ENCODE measurements at places on chromosomes 11 and 22.

- DNase-seq = no peak
Measured at GRCh38 chr11:87560352-87560751, 522.6 kb downstream of the TMEM135 start.

GRCh38 chr11:5546457-5546856, 1.9 kb downstream of the OR52H1 start:
- no peak for DNase-seq

DNA sequence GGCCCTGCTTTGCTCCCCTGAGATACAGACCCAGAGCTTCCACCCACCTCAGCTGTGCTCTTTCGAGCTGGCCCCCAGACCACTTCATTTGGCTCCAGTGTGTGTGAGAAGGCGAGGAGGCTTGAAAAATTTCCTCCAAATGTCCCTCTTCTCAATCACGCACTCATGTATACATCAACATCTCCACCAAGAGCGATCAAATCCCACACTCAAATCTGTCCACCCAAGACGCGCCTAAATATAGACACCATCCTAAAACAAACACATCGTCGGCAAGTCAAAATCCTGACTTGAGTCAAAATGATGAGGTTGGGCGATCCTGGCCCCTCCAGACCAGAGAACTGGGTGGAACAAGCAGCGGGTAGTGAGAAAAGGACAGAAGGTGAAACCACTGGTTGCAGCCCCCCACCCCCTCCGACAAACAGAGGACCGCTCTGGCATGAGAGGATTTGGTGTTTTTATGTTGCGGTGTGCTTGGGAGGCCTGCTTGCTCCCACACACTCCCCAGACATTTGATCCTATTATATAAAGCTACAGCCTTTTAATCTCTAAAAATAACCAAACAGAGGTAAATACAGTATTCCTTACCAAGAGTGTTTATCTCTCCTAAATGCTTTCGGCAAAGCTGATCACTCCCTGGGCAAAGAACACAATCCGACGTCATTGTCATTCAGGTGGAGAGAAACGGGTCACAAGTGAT, 10.2 kb downstream of the MN1 start:
- no peak for DNase-seq

- DNase-seq = no peak
Measured at GRCh38 chr11:16377746-16378145, 21.4 kb upstream of the SOX6 start.

DNA sequence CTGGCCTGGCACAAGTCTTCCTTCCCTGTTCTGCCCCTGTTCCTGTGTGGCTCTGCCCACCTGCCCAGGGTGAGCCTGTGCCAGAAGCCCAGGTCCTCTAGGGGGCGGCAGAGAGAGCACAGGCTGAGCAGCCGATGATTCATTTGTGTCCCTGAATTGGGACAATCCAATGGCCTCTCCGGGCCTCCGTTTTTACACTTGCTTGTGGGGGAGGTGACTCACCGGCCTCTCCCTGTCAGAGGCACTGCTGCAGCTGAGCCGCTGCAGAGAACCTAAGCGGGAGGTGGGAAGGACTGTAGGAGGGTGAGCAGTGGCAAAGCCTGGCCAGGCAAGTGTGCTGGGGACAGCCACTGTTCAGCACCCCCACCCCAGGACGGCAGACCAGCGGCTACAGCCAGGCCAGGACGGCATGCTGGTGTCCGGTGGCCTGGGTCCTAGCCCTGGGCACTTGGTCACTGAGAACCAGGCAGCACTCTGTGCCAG, 65.2 kb upstream of the LMO1 start:
- DNase-seq = no peak

DNA sequence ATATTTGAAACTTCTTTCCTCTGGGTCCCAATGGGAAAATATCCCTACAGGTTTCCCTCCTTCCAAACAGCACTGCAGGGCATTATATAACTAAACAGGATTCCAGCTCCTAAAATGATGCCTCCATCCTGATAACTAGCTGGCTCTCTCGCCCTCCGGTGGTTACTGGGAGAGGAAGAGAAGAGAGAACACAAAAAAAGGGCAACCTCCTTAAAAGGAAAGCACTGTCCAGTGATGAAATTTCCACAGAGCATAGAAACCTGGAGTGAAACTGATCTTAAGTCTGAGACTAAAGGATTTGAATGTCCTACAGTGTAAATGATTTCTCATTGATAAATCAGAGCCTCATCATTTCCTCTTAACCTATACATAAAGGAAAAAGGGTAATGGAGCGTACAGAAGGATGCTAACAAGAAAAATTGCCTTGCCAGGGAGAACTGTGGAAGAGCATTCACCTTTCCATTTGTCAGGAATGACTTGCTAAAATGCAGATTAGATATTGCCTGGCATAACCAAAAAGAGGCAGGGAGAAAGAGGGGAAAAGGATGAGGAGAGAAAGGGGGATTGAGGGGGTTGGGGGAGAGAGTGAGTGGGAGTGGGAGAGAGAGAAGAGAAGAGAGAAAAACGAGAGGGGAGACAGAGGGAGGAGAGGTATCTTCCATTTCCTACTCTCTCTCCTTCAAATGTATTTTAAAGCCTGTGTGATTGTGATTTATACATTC, 121.3 kb downstream of the APOL5 start:
- no peak for DNase-seq

DNA sequence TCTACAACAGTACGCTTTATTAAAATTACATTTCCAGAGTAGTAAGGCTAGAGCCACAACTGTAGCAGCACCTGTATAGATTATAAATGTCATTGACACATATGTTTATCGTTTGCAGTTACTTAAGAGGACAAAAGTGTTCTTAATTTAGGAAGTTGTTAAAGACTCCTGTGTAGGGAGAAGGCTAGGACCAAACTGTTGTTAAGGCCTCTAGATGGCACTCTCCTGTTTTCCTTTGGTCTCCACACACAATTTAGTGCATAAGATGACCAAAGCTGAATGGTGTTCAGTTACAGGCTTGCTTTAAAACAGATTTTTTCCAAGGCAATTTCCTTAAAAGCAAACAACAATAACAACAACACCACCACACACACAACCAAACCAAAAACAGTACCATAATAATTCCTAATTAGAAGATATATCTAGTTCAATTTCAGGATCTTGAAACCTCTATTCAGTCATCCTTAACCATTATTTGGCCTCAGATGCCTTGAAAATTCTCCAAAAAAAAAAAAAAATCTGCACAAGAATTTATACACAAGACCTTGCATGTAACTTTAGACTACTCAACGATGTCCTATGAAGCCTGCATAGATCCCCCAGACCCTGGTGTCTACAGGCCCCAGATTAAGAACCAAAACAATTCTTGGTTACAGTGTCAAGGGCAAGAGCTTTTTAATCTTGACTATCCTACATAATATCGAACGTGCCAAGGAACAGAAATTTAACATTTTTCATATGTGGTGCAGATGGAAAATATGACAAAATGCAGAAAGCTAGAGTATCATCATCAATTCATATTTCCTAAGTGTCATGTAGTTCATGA, 42.6 kb upstream of the APOA1 start:
- peak; percentile 47 for DNase-seq

GRCh38 chr11:134938212-134938611, 526.2 kb upstream of the B3GAT1 start:
- DNase-seq = no peak

DNA sequence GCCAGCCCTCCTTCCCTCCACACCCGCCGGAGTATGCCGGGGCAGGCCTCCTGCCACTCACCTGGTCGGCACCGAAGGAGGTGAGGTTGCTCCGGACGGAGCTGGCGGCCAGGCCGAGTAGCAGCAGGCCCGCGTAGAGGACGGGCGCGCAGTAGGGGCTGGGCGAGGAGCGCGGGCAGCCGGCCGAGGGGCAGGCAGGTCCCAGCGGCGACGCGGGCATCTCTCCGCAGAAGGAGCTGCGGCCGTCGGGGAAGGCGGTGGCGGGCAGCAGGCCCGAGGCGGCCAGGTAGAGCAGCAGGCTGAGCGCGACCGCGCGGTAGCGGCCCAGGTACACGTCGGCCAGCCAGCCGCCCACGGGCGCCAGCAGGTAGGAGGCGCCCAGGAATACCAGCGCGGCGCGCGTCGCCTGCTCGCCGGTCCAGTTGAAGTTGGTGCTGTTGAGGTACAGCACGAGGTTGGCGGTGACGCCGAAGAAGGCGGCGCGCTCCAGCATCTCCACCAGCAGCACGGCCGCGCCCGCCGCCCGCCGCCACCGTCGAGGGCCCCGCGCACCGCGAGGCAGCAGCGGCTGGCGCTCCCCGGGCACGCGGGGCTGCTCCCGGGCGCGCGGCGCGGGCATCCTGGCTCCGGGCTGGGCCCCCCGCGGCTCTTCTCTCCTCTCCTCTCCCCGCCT, 907 bp downstream of the SLC15A3 start:
- DNase-seq = peak; percentile 29

DNA sequence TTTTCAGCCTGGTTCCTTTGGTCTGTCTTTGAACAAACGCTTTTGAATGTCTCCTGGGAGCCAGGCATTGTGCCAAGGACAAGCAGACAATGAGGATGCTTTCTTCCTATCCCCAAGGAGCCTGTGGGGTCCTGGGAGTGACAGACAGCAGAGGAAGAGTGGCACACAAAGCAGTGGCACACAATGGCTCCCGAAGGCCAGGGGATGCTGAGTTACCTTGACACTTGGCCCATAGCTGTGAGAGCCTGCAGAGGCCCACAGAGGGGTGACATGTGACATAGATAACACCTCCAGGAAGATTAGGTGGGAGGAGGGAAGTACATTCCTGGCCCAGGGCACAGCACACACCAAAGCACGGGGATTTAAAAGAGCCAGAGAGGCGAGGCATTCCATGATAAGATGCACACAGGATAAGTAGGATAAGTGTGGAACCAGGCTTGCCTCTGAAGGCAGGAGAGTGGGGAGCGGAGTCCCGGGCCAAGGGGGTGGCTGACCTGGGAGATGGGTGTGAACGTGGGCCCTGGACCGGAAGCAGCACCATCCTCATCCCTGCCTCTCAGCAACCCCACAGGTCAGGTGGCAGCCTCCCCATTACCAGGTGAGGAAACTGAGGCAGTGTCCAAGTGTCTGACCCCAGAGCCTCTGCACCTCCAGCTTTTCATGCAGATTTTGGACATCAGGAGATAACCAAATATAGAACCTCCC, 6.3 kb downstream of the UPB1 start:
- DNase-seq = no peak

DNA sequence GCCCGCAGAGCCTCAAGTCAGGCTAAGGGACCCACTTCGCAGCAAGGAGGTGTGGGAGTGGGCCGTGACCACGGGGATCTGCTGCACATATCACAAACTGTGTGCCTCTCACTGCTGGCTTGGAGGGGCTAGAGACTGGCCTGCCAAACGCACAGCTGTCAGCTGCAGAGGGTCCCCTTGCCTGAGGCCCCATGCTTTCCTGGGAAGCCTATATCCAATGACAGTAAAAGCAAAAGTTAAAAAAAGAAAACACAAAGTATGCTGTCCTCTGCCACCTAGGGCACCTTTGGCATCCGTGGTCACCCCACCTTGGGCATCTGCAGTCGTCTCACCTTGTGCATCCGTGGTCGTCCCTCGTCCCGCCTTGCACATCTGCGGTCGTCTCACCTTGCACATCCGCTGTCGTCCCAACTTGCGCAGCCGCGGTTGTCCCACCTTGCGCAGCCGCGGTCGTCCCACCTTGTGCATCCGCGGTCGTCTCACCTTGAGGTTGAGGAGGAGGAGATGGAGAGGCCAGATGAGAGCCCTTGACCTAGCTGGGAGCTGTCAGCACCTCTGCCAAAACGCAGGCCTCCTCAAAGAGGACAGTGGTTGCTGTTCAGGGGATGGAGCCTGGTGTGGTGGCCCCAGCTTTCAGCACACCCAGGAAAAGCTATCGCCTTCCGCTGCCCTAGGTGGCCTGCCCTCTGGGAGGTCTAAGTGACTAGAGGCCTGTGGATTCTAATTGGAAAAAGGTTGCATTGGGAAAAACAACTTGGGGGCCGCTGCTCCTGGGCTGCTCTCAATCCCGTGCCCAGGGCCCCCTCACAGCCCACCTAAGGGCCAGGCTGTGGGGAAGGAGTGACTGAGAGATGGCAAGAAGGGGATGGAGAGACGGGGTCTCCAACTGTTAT, 90.5 kb downstream of the MYEOV start:
- no peak for DNase-seq

DNA sequence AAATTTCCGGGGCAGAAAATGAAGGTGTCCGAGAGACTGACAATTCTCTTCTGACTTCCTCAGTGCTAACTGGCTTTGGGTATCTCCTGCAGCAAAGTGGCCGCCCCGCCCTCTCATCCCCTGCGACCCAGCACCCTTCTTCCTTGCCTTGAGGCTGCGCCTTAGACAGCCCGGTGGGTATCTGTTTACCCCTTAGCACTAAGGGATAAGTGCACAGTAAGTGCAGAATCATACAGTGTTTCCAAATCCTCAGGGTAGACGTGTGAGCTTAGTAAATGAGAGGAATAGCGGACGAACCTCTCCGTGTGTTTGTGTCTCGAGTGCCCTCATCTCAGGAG, 368 bp upstream of the CHORDC1 start:
- no peak for DNase-seq

GRCh38 chr11:20559523-20560300, 39.7 kb upstream of the SLC6A5 start:
- no peak for DNase-seq

GRCh38 chr11:77267962-77268361, 33.5 kb downstream of the GDPD4 start:
- no peak for DNase-seq

- no peak for DNase-seq
Measured at GRCh38 chr11:77181226-77181625, 53.2 kb downstream of the MYO7A start.

DNA sequence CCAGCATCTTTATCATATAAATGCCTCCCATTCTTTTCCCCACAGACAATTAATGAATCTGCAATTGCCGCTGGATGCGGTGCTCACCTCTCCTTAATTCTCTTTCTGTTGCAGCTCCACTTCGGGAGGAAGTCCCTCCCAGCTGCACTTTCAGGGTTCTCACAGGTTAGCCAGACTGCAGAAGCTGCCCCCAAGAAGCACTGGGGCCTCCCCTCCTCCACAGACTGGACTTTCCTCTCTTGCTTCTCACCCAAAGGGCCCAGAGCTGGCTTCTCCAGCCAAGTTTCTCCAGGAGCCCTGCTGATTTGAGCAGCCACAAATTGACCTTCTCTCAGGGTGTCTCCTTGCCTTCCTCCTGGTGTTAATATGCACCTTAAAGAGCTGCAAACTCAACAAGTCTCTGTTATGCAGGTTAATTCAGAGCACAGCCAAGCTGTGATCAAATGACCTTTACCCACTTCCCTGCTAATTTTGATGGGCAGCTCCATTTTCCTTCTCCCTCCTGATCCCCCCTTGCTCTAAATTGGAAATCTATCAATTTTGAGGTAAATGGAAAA, 298.9 kb downstream of the BUD13 start:
- DNase-seq = no peak

DNA sequence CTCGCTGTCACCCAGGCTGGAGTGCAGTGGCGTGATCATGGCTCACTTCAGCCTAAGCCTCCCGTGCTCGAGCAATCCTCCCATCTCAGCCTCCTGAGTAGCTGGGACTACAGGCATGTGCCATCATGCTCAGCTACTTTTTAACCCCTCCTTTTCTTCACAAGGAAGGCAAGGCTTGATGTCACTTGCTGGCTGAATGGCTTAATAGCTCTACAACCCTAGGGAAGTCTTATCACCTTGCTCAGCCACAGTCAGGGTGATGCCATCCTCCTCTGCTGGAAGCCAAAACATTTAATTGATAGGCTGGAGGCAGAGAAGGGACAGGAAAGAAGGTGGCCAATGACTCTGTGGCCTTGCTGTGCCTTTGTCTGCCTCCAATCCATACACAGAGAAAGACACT, 131.9 kb downstream of the MED15 start:
- DNase-seq = no peak

- DNase-seq = no peak
Measured at GRCh38 chr11:46890665-46891064, 27.7 kb downstream of the LRP4 start.
